Muscle of leg (tissue), 16 donors: ENCODE measurements at places on chromosomes 6 and 20. TPM values are rescaled to one million over a fixed set of nuclear protein-coding genes. Genes with fewer than 3 reads are reported as not detected.
A peak's percentile ranks its signal among the peaks of the same experiment; 100 is the strongest.

Gene UBD
- total RNA-seq = 0.31 TPM

GRCh38 chr6:86581833-86582232, 355.5 kb upstream of the HTR1E start:
- H3K27me3 ChIP-seq = no peaks in the 10 kb centered on the region
- no peaks in the 10 kb centered on the region for H3K4me1 ChIP-seq
- H3K36me3 ChIP-seq = no peaks in the 10 kb centered on the region
- no peak overlapping the region for H3K27ac ChIP-seq
- DNase-seq = no peak
- no peak overlapping the region for H3K4me3 ChIP-seq

- no peaks in the 10 kb centered on the region for H3K4me1 ChIP-seq
- H3K27me3 ChIP-seq = peaks cover 4% of the 10 kb centered on the region
- no peak overlapping the region for H3K4me3 ChIP-seq
- no peaks in the 10 kb centered on the region for H3K36me3 ChIP-seq
- no peak overlapping the region for H3K27ac ChIP-seq
Observed at GRCh38 chr20:56900252-56900651, 271.1 kb downstream of the TFAP2C start.

DNA sequence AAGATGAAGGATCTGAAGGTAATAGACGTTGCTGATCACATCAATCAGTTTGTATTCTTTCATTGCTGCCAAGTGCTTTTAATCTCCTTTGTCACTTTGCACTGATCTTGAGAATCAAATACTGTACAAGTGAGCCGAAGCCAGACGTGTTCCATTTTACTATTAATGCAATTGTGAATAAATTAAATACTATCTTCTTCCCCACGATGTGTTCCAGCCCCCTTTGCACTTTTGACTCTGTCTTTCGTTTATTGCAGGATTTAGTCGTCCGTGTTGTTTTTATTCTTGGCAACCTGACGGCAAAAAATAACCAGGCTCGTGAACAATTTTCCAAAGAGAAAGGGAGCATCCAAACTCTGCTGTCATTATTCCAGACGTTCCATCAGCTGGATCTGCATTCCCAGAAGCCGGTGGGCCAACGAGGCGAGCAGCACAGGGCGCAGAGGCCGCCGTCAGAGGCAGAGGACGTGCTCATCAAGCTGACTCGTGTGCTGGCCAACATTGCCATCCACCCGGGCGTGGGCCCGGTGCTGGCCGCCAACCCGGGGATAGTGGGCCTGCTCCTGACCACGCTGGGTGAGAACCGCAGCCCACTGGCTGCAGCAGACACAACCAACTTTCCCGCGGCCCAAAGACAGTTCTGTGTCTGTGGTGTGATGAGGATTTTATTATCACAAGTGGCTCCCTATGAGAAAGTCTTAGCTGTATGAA, 104.7 kb downstream of the ARMC2 start:
- H3K4me1 ChIP-seq = peaks cover 30% of the 10 kb centered on the region
- peak; percentile 90 for DNase-seq
- no peaks in the 10 kb centered on the region for H3K36me3 ChIP-seq
- no peak overlapping the region for H3K4me3 ChIP-seq

Gene RSPH4A
- 0.27 TPM for total RNA-seq

Gene HLA-DQB1
- total RNA-seq = 3.8 TPM

- DNase-seq = no peak
- H3K36me3 ChIP-seq = no peaks in the 10 kb centered on the region
- H3K27ac ChIP-seq = no peak overlapping the region
- no peaks in the 10 kb centered on the region for H3K27me3 ChIP-seq
- no peaks in the 10 kb centered on the region for H3K4me1 ChIP-seq
Observed at GRCh38 chr6:147716434-147716833, 207.9 kb downstream of the SAMD5 start.

DNA sequence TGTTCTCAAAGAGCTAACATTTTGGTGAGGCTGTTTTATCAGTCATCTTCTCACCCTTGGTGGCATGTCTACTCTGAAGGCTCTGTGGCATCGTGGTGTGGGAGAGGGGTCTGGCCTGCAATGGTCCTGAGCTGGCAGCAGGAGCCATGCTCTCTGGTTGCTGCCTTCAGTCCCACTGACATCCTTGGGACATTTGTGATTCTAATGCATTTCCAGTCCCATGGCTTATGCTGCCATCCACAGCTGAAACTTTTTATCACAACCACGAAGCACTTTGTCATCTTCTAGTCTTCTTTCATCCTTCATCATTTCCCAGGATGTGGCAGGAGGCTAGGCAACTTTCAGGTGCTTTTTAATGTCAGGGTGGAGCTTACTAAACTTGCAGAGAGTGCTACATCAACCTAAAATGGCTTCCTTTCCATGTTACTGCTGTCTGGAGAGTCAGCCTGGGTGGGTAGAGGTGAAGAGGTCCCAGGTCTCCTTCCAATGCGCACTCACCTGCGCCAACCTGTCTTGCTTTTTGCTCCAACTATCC, 77.1 kb downstream of the GPR63 start:
- H3K4me3 ChIP-seq = no peak overlapping the region
- H3K36me3 ChIP-seq = no peaks in the 10 kb centered on the region
- H3K4me1 ChIP-seq = no peaks in the 10 kb centered on the region
- H3K27me3 ChIP-seq = no peaks in the 10 kb centered on the region
- H3K27ac ChIP-seq = no peak overlapping the region

DNA sequence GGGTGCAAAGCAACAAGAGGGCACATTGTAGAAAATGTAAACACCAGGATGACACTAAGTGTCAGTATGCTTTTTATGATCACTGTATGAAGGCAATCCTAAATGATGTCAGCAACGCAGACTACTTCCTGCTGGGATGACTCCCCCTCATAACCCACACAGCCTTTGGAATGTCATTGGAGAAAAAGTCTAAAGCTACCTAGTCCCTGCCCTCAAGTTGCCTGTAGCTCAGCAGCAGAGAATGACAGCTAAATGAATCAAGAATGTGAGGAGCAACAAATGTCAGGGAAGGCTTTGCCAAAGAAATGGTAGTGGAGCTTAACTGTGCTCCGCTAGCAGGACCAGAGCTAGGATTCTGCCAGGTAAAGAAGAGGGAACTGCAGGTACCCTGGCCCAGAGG, 555.6 kb downstream of the CD83 start:
- H3K27me3 ChIP-seq = peaks cover 3% of the 10 kb centered on the region
- peaks cover 10% of the 10 kb centered on the region for H3K4me1 ChIP-seq
- no peak for DNase-seq
- H3K36me3 ChIP-seq = no peaks in the 10 kb centered on the region

DNA sequence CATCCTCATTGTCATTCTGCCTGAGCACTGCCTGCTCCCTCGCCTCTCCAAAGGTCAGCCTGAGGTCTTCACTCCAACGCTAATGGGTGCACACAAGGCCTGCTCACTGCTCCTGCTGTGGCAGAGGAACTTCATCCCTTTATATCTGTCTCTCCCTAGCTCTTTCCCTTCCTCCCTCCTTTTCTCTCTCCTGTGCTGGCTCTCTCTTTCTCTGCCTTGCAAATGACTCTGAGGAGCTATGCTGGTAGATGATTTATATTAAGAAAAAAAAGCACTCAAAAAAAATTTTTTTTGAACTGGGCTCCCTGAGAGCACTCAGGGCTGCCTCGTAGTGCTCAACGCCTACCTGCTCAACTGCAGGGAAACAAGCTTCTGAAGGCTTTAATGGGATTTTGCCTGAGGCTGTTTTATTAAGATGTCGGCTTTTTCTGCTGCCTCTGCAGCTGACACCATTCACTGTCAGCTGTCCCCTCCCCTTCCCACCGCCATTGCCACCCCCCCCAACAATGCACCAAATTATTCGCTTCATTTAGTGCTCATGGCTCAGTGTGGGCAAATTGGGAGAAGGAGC, 137.7 kb upstream of the DEFB112 start:
- DNase-seq = no peak
- no peak overlapping the region for H3K27ac ChIP-seq
- no peaks in the 10 kb centered on the region for H3K36me3 ChIP-seq
- H3K4me3 ChIP-seq = no peak overlapping the region
- no peaks in the 10 kb centered on the region for H3K4me1 ChIP-seq

Gene CFAP61
- 0.71 TPM for total RNA-seq

DNA sequence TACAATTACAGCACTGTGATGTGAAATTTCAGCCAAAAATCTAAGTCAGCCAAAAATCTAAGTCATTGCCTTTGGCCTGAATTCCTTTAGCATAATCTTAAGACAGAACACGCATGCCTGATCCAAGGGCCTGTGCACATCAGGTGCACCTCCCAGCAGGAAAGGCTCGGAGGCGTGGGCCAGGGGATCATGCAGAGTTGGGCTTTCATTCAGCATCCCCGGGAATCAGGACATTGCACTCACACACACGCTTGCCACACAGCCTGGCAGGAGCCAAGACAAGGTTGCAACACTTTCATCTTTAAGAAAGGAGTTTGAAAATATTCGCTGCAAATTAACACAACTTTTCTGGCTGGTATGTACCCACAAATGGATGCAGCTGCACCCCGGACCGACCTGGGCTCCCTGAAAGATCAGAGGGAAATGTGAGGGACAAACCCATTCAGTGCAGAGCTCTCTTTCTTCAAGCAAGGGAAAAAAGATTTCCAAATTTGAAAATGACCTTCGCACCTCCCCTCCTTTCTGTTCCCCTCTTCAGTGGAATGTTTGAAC, 48.8 kb downstream of the ERMARD start:
- H3K4me3 ChIP-seq = no peak overlapping the region
- peaks cover 5% of the 10 kb centered on the region for H3K27me3 ChIP-seq
- DNase-seq = no peak

- no peak overlapping the region for H3K4me3 ChIP-seq
- peaks cover 5% of the 10 kb centered on the region for H3K27me3 ChIP-seq
- H3K36me3 ChIP-seq = no peaks in the 10 kb centered on the region
- H3K4me1 ChIP-seq = no peaks in the 10 kb centered on the region
- no peak overlapping the region for H3K27ac ChIP-seq
Observed at GRCh38 chr6:106804346-106805335, 169.9 kb downstream of the CD24 start.

Gene MYLK2
- total RNA-seq = 39.5 TPM

DNA sequence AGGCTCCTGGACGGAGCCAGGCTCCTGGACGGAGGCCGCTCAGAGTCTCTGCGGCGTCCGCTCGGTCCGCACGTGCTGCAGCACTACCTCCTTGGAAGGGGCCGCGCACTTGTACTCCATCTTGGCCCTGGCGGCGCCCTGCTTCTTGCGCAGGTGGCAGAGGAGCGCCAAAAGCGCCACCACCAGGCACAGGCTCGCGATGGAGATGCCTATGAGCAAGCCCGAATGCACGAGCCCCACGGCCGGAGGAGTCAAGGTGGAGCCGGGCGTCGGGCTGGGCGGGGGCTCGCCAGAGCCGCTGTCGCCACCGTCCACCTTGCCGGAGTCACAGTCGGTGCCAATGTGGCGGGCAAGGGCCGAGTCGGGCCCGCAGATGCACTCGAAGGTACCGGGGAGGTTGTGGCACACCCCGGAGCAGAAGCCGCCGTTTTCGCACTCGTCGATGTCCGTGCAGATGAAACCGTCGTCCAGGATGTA, 1.7 kb downstream of the THBD start:
- peak overlapping the region; percentile 51 for H3K4me3 ChIP-seq
- no peaks in the 10 kb centered on the region for H3K36me3 ChIP-seq
- H3K27ac ChIP-seq = no peak overlapping the region
- no peak for DNase-seq
- peaks cover 51% of the 10 kb centered on the region for H3K4me1 ChIP-seq
- peaks cover 49% of the 10 kb centered on the region for H3K27me3 ChIP-seq

DNA sequence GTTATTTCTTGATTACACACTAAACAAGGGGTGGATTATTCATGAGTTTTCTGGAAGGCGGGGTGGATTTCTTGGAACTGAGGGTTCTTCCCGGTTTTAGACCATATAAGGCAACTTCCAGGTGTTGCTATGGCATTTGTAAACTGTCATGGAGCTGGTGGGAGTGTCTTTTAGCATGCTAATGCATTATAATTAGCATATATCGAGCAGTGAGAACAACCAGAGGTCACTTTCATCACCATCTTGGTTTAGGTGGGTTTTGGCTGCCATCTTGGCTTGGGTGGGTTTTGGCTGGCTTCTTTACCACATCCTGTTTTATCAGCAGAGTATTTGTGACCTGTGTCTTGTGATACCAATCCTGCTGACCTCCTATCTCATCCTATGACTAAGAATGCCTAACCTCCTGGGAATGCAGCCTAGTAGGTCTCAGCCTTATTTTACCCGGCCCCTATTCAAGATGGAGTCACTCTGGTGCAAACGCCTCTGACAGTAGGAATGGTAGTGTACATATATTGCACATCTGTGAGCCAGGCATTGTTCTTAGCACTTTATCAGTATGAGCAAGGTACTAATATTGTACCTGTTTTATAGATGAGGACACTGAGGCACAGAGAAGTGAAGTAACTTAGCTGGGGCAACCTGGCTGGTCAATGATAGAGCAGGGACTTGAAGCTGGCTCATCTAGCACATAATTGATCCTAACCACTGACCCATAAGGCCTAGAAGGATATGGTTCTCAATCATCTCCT, 203.7 kb downstream of the NFATC2 start:
- H3K4me1 ChIP-seq = peaks cover 7% of the 10 kb centered on the region
- H3K27me3 ChIP-seq = no peaks in the 10 kb centered on the region
- DNase-seq = peak; percentile 37
- H3K27ac ChIP-seq = peak overlapping the region; percentile 42
- H3K36me3 ChIP-seq = no peaks in the 10 kb centered on the region
- H3K4me3 ChIP-seq = no peak overlapping the region

DNA sequence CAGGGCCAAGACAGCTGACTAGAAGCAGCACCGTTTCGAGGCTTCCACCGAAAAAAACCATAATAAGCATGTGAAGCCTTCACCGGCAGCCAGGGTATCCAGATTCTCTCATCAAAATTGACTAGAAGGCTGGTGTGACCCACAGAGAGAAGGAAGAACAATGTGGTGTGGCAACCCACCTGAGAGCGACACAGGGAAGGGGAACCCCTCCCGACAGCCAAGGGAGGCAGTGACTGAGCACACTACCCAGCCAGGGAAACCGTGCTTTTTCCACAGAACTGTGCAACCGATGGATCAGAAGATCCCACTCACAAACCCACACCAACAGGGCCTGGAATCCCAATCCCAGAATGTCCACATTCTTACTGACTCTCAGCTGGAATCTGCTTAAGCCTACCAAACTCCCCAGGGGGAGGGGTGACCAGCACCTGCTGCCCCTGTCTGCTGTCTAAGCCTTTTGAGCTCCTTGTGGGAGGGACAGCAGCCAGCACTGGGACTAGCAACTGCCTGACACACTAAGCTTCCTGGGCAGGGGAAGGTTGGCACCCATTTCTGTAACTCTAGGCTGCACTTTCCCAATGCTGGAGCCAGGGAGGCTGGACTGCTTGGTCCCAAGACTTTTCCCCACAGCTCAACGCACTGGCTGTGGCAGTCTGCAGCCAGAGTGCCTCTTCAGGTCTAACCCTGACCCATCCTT, 231.9 kb upstream of the FAM83B start:
- no peaks in the 10 kb centered on the region for H3K36me3 ChIP-seq
- H3K4me1 ChIP-seq = peaks cover 11% of the 10 kb centered on the region
- DNase-seq = peak; percentile 72
- no peak overlapping the region for H3K4me3 ChIP-seq
- no peaks in the 10 kb centered on the region for H3K27me3 ChIP-seq

GRCh38 chr20:4130404-4131189, 115.2 kb upstream of the RNF24 start:
- H3K36me3 ChIP-seq = no peaks in the 10 kb centered on the region
- H3K4me3 ChIP-seq = no peak overlapping the region
- DNase-seq = no peak
- H3K27me3 ChIP-seq = peaks cover 8% of the 10 kb centered on the region
- H3K27ac ChIP-seq = no peak overlapping the region
- H3K4me1 ChIP-seq = no peaks in the 10 kb centered on the region
